Liver (tissue), 10 donors: ENCODE measurements at places on chromosomes 5 and 9. TPM values are rescaled to one million over a fixed set of nuclear protein-coding genes. Genes with fewer than 3 reads are reported as not detected.

GRCh38 chr5:6405591-6405990 lies 27.2 kb upstream of the MED10 start:
- no peak for DNase-seq

GRCh38 chr5:6216471-6217075 lies 161.8 kb downstream of the MED10 start:
- DNase-seq: no peak

The ZDHHC11 gene
- polyA plus RNA-seq: 1.5 TPM

The KLF9 gene
- 18.4 TPM for polyA plus RNA-seq

GRCh38 chr5:32165-32564 lies 59.8 kb upstream of the PLEKHG4B start:
- no peak for DNase-seq
